AG20443 (cell line): ENCODE measurements at places on chromosomes 1 and 21.
A peak's percentile ranks its signal among the peaks of the same experiment; 100 is the strongest.

DNA sequence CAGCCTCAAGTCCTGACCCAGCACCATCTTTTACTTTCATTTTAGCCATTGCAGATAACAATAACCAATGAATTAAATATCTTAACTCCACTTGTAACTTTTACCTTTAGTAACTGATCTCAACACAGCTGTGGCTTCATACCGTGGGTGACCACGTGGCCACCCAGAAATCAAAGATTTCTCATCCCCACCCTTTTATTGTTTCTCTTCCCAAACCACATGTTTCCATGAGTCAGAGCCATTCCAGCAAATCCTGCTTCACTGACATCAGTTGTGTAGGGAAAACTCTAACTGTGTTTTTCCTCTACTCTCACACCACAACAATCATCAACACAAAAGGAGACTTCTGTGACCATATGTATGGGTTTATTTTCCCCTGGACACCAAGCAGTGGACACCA is 25.1 kb upstream of the BRDT start:
- DNase-seq, result peak; percentile 82

DNA sequence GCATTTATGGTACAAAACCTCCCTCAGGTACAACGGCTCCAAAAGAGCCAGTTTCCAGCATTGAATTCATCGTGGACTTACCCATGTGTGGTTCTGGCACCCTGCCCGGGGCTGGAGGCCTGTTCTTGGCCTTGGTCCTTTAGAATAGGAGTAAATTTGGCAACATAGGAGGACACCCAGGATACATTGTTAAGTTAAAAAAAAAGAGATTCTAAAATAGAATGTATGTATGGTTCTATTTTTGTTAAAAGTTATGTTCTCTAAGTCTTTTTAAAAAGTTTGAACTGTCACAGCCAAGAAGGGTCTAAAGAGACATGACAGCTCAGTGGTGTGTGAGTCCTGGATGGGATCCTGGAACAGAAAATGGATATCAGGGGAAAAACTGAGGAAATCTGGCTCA is 25.9 kb downstream of the EPHX1 start:
- DNase-seq, result peak; percentile 32

GRCh38 chr1:74689621-74690363 is 16.2 kb upstream of the ERICH3 start:
- DNase-seq, result peak; percentile 37

- DNase-seq, result no peak
Measured at GRCh38 chr1:24118410-24119242, 6.7 kb upstream of the MYOM3 start.

DNA sequence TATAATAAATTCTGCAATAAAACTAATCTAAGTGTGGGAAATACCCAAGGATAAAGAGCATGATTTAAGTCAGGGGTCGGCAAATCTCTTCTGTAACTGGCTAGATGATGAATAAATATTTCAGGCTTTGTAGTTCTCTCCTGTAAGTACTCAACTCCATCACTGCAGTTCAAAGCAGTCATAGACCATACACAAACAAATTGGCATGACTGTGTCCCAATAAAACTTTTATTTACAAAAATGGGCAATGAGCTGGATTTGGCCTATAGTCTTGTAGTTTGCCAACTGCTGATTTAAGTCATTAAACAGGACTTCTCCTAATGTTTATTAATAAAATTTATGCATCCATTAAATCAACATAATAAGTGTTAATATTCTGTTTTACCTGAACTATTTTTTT is 49.4 kb downstream of the EDEM3 start:
- no peak for DNase-seq

DNA sequence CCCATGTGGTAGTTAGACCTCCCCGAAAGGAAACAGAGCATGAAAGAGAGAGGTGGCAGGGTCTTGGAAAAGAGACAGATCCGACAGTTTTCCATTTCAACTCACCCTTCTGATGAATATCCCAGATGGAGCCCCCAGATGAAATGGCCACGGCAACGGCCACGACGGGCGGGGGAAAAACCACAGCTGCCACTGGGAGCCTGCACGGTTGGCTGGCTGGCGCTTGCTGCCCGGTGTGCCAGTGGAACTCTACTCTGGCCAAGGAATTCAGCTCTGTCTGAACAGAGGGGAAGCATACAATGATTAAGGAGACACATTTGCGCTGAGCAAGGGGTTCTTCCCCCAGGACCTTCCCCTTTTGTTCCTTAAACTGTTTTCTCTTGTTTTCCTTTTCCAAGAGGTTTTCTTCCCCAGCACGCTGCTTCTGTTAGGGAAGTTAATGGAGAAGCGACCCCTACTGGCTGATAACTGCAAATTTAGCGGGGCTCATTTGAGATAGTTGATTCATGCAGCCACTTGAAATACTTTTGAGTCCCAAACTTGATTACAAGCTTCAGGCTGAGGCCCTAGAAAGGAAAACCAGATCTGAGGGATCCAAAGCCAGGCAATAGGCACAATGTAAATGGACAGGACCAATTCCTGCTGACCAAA is 1122.5 kb downstream of the NCAM2 start:
- DNase-seq, result no peak

DNA sequence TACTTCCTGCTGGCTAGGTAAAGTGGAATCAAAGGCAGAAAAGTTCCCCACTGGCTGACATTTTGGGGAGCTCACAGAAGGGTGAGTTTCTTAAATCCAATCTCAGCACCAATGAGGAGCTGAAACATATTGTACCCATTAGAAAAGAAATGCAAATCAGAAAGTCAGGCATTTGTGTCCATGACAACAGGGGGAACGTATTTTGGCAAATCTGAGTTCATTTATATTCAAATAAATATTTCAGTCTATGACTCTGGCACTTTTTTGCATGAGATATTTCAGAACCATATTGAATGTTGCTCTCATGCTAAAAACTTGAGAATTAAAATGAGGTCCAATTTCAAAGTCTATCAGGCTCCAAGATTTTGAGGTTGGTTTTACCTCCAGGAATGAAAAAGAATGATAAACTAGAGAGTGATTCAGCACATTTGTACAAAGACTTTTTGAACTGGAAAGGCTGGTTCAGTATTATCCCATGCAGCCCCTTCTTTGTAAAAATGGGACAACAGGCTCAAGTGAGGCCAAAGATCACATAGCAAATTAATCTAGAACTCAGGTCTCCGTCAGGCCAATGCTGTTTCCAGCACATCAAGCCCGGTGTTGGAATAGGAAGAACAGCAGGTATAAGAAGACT is 202.2 kb downstream of the RRAGC start:
- DNase-seq, result no peak

DNA sequence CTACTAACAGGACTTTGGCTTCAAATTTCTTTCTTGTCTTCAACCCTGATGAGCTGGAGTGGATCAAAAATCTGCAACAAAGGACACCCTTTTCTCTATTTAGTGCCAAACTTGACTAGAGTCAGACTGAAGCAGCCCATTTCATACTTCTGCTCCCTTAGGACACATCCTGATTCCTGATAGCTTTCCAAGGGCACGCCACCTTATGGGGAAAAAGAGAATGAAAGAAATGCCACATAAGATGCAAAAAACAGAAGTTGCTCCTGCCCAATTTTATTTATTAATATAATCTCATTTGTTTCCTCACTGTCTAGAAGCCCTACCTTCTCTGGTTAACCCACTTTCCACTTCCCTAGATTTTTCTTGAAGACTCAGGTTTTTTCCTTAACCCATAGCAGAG is 72.7 kb upstream of the NBPF4 start:
- peak; percentile 18 for DNase-seq

DNA sequence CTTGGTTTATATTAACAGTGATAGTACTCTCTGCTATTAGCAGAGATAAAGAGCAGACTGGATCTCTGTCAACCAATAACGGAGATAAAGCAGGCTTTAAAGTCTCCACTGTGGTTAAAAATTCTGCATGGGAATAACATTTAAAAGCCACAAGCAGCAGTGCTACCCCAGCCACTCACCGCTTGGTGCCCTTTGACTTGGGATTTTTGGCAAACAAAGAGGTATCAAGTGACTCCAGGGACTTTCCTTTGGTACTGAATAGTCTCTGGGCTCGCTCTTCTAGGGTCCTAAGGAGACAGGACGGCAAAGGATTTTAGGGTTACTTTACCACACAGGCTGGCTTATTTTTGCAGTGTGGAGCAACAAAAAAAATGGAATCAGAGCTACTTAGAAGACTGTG is 11.3 kb downstream of the SF3A3 start:
- no peak for DNase-seq

- DNase-seq, result peak; percentile 39
Measured at GRCh38 chr1:33637846-33638440, 165.5 kb downstream of the ZSCAN20 start.

DNA sequence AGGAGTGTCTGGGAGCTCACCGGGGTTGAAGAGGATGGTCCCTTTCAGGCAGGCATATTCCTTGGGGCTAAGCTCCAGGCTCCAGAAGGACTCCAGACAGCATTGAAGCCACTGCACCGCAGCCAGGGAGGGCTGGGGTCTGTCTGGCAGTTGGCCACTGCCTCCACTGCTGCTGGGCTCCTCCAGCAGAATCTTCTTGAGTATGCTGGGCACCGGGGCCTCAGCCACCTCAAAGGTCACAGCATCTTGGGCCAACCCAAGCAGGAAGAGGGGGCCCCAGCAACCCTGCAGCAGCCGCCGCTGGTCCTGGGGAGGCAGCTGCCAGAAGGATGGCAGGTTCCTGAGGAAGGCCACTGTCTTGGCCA is 404 bp downstream of the NR0B2 start:
- DNase-seq, result no peak

DNA sequence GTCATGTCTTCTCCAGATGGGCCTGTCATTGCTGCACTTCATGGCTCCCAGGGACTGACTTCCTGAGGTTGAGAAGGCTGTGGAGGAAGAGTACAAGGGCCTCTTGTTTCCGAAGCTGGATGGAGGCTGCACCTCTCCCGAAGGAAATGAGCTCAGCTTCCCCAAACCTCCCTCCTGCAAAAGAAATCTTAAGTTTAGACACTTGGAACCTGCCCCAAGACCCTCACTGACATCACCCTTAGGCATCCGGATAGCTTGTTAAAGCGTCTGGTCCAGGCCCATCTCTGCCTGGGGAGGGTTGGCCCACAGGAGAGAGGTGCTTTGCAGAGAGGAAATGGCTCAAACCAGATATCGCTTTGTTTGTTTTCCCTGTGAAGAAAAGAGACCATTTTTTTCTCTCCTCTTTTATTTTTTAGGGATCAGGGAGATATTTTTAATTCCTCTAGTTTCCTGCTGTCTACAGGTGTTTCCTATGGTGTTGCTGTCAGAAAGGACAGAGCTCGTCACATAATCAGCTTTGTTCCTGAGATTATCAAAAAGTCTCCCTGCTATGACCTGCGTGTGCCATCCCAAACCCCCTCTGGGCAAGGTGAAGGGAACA is 25.0 kb downstream of the RCSD1 start:
- no peak for DNase-seq

DNA sequence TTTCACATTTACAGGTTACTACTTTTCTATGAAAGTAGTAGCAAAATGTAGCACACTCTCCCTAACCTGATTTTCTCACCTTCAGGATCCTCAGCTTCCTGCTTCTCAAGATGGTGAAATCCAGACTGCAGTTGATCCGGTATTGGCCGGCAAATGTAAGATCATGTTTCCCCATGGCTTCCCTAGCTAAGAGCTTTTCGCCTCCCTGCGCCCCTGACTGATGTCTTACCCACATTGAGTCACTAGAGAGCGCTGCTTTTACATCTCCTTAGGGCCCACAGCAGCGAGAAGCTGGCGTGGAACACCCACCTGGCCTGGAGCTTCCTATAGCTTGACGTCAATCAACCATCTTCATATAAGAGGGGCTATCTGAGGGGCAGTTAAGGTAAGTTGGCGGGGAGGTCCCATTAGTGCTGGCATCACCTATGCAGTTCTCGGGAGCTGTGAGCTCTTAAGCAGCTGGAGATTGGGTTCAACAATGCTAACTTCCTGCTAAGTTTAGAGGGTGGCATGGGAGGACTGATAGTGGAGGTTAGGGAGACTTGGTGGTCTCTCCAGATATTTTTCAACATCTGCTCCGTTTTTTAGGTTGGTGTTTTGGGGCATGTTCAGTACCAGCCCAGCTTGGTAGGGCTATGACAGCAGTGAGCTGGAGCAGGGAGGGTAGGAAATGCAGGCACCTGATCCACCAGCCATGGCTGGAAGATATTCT is 5.5 kb downstream of the PTPN7 start:
- peak; percentile 67 for DNase-seq

GRCh38 chr1:75130865-75131564 is 3.2 kb upstream of the LHX8 start:
- peak; percentile 16 for DNase-seq

DNA sequence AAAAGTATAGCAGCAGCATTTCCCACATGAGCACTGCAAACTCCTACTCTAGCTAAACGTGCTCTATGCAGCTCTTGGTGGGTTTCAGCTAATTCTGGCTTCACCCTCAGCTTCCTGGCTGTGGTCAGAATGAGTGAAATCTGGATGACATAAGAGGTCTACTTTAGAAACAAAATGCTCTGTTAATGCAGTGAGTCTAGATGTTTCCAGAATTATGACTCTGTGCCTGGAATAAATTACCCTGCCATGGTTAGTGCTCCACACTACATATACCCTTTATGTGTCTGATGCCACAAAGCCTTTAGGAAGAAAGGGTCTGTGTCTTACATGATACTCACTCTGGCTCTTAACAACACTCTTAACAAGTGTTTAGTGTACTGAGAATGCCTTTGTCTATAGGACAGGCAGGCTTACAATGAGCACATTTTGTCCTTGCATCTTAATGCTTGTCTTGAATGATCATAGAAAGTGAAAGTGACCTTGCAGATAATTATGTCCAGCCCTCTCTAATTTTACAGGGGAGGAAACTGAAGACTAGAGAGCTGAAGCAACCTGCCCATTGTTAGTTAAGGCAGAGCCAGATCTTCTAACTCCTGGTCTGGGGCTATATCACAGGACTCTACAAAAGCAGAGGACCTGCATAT is 9.2 kb downstream of the S100A10 start:
- DNase-seq, result no peak

- no peak for DNase-seq
Measured at GRCh38 chr1:170134521-170134920, 11.2 kb upstream of the NTMT2 start.

GRCh38 chr1:152024223-152024622 is 12.6 kb downstream of the S100A11 start:
- DNase-seq, result no peak

DNA sequence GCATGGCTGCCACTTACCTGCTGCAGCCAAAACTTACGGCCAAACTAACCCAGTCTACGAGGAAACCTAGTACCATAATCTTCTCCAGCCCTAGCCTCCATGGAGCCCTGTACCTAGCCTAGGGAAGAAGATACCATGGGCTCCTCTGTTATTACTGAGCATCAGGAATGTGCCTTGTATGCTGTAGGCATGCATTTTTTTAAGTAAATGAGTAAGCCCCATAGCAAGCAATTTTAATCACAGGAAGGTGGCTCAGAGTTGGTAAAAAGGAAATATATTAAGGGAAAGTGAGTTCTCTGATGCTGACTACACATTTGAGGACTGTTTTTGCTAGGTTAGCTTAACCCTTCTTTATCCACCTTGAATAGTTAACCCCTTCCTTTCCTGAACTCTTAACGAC is 21.2 kb downstream of the NFASC start:
- DNase-seq, result no peak

DNA sequence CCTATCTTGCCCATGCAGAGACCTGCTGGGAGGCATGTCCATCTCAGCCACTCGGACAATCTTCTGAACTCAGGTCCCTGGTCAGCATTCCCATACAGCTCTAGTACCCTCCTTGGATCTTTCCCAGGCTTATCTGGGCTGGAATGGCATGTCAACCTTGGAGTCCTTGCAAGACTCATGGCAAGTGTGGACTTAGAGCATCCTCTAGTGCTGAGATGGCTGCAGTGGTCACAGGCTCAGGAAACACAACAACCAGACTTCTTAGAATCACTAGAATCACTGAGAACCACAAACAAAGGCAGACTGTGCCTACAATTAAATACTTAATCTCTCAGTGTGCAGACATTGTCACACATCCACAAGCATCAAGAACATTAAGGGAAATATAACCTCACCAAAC is 73.1 kb upstream of the TSHB start:
- DNase-seq, result peak; percentile 7

GRCh38 chr1:43552813-43553212 is 22.1 kb downstream of the PTPRF start:
- peak; percentile 77 for DNase-seq
